ENCODE measurements at places on chromosomes 6 and 20.

DNA sequence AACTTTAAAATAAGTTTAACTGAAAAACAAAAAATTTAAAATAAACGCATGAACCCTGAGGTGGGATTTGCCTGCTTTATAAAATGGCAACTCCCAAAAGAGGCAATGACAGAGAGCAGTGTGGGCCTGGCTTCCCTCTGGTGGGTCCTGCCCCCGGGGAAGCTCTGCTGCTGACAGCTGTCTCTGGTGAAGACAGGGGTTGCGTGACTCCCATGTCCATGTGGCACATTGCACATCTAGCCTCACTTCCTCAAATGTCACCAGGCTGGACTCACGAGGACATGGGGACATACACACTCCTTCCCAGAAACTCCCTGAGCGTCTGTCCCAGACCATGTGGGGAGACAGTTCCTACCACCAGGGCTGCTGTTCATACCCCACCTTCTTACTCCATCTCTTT, 66.2 kb downstream of the ABHD12 start:
- no peak for DNase-seq

GRCh38 chr6:116370760-116371119, at the start of gene DSE:
Gene DSE (plus strand): TSS chr6:116370947. CDS start chr6:116399251, 28,304 bp downstream.
- peak; percentile 70 for DNase-seq

- no peak for DNase-seq
Measured at GRCh38 chr6:3277851-3278416, 19.2 kb downstream of the PSMG4 start.

- DNase-seq = no peak
Measured at GRCh38 chr6:133977983-133978895, 25.2 kb downstream of the TBPL1 start.

DNA sequence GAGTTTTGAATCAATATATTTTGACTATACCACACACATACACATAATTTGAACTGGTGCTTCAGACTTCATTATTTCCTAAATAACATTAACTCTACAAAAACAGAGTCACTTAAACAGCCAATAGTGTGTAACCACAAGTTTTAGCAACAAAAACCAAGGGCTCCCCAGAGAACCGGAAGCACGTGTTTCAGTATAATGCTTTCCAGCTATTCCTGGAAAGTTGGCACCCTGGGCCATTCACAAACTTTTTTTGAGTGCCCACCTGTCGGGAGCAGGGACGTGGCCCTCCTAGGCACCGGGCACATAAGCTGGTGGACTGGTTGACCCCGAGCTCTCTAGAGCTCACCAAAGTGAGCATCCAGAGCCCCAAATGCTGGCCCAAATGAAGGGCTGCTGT, 1.9 kb upstream of the SLC35D3 start:
- DNase-seq = no peak

DNA sequence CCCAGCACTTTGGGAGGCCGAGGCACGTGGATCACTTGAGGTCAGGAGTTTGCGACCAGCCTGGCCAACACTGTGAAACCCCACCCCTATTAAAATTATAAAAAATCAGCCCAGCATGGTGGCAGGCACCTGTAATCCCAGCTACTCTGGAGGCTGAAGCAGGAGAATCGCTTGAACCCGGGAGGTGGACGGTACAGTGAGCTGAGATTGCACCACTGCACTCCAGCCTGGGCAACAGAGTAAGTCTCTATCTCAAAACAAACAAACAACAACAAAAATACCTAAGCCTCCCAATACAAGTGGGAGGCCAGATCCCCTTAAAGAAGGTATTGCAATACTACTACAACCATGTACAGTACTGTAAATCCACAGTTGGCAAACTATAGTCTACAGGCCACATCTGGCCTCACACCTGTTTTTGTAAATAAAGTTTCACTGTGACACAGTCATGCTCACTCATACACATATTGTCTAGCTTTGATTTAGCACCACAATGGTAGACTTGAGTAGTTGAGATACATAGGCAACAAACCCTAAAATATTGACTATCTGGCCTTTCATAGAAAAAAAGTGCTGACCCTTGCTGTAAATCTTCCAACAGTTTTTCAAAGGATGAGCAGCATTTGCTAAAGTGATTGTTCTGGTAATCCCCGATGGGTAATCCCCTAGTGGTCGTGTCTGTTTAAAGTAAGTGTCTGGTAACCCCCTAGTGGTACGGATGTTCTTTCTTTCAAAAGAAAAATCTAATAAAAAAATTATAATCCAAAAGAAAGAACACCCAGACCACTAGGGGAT, 202.0 kb downstream of the RNGTT start:
- no peak for DNase-seq

DNA sequence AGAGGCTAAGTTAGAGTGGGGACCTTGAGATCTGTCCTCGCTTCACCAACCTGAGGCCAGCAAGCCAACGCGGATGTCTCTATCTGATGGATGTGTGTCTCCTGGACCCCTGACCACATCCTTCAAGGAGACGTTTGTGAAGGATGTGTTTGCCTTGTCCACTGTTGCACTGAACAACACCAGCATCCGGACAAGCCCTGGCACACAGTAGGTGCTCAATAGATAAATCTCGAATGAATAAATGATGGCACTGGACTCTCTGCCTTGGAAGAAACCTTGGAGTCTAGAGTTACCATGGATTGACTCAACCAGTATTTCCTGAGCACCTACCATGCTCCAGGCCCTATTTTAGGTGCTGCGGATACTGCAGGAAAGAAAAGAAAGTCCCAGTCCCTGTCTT, 97.7 kb upstream of the PTPN1 start:
- DNase-seq = no peak

GRCh38 chr6:72733045-72733444, 111.2 kb downstream of the KCNQ5 start:
- DNase-seq = no peak

DNA sequence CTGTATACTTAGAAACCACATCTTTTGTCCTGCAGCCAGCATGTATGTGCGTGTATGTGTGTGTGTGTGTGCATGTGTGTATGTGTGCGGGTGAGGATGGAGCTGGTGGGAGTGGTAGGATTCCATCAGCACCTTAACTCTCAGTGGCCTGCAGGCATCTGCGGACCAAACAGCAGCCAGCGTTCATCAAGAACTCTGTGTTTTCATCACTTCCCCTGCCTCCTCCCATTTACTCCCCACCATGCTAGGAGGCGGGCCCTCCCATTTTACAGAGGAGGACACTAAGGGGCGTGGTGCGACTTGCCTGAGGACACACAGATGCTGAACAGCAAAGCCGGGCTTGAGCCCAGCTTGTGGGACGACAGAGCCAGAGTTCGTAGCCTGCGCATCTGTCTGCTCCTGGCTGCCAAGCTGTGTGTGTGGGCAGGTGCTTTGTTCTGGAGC, 8.9 kb downstream of the VSTM2L start:
- no peak for DNase-seq

GRCh38 chr6:138456401-138456790, 42.9 kb downstream of the NHSL1 start:
- no peak for DNase-seq

DNA sequence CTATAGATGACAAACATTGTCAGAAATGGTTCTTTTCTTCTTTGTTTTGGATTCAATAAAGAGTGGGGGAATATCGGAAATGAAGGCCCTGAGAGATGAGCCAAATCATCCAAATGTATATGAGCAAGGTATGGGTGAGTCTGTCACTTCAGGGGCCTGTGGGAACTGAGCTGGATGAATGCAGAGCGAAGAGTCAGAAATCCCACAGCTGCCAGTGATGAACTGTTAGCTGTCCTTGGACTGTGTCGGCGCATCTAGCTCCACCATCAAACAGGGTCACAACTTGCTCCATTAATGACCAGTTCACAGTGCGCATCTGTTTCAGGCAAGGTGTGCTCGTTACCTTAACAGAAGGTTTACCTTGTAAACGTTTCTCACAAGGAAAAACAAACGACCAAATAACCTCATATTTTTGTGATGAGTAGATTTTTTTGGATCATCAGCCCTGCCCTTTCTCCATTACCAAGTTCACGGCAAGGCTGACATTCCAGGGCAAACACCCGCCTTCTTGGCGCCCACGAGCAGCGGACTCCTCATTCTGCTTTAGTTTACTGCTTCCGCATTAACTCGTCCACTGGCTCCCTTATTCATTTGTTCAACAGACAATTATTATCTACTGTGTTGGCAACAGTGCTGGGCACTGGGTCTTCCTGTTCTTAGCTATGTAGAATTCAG, 15.0 kb upstream of the CCN6 start:
- DNase-seq = no peak

GRCh38 chr20:25696371-25697131, at the start of gene ZNF337:
Gene ZNF337 (minus strand): TSS chr20:25696853. CDS start chr20:25686417, 10,436 bp downstream.
- DNase-seq = peak; percentile 96

GRCh38 chr6:118743746-118744145, 92.4 kb upstream of the CEP85L start:
- no peak for DNase-seq

DNA sequence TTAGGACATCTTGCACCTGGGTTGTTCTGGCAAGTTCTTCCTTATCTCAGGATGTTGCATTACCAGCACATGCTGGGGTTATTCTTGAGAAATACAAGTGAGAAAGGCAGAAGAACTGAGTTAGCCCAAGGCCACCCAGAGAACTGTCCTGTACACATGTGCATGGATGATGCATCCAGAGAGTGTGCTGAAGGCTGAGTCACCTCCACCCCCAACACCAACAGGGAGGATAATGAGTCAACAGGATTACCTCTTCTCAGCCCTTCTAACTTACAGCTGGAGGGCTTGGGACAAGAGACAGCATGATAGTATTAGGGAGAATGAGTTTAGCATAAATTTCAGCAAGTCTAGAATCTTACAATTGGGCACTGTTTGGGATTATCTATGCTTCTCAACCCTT, 8.5 kb downstream of the SCGN start:
- DNase-seq = peak; percentile 61

DNA sequence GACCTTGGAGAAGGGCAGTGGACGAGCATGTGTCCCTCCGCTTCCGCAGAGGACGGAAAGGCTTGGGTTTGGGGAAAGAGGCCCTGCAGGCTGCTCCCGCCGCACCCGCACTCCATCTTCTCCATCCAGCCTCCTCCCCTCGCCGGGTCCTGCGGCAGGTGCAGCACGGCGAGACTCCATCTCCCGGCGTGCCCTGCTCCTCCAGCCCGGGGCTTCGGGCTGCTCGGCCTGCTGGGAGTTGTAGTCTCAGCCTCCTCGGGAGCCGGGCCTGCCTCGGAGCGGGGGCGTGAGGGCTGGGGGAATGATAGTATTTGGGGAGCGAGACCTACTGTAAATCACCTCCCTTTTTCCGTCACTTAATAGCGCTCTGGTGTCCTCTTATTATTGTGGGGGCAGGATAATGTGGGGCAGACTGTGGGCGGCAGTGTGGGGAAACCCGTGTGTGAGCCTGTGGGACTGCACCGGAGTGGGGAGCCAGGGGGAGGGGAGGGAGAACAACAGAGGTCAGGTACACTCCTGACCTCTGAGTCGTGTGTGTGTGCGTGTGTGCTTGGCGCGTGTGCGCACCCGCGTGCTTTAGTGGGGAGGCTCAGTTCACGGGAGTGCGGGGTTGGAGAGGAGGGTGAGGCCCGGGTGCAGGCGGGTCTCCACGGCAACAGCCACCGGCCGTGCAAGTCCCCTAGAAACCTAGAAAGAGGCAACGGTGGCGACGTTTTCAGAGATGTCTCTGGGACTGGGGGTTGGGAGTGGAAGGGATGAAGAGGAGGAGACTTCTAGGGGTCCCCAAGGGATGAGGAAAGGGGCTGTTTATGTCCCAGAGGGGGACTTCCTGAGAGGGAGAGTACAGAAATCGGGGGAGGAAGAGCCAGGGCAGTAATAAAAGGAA, 4.1 kb downstream of the TTBK1 start:
- DNase-seq = peak; percentile 96

DNA sequence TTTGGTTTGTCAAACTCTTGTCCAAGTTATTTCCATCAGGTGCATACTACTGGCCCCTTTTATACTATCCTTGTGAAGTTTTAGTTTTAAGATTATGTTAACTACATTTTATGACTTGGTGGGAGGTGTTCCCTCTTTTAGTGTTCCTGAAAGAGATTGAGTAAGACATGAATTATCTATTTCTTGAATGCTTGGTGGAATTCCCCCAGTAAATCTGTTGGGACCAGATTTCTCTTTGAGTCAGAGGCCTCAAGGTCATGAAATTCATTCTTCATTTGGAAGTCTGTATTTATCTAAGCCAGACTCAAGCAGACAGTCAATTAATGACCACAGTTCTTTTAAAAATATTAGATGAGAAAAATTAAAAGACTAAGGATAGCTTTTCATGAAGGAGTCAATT, 81.3 kb downstream of the MOXD1 start:
- DNase-seq = no peak

DNA sequence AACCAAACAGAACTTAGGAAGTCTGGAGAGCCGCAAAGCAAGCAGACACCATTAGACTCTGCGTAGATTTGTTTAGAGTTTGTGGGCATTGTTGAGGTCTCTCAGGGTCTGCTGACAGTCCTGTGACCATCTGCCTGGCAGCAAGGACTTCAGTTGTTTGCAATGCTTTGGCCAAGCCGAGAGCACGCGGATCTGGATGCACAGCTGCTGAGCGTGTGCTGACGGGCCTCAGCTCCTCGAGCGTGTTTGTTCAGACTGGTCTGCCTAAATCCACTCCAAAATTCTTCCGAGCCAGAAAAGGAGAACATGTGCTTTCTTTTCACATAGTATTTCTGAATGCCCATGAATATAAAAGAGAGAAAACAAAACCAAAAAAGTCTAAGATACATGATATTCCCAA, 159.0 kb downstream of the ZNF217 start:
- no peak for DNase-seq

DNA sequence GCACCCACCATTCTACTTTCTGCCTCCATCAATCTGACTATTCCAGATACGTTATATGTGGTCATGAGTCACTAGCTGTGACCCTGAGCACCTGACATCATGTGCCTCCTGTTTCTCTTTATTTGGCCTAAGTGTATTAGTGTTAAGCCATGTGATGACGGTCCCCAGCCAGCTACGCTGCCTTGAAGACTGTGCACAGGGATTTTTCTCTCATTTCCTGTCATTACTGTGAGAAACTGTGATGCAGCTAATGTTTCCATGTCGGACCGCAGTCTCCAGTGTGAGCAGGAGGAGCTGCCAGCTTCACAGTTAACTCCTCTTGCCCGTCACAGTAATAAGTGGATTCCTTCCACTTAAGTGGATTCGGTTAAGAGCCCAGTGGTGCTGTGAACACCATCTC, 9.9 kb upstream of the SPATS1 start:
- DNase-seq = no peak

DNA sequence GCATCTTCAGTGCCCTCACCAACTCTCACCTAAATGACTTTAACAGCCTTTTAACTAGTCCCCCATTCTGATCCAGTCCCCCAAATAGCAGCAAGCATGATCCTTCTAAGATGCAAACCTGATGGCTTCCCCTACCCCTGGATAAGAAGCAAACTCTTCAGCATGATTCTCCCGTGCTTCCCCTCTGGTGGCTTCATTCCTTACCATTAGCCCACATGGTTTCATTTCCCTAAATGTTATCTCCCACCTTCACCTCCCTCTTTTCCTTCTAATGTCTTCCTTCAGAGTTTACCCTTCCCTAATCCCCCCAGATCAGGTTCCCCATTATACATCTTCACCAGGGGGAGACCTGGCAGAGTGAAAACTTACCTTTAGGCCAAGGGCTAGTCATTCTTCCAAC, 4.0 kb upstream of the RAB5IF start:
- no peak for DNase-seq

- DNase-seq = no peak
Measured at GRCh38 chr6:168756009-168756634, 315.1 kb downstream of the SMOC2 start.

GRCh38 chr6:151181706-151182363, 57.9 kb upstream of the AKAP12 start:
- no peak for DNase-seq

GRCh38 chr6:43644940-43645612, at the start of gene RSPH9:
Gene RSPH9 (plus strand): TSS chr6:43645036. CDS start chr6:43645099, 63 bp downstream.
- no peak for DNase-seq

Measured in urothelium cell line (cell line).